Fibroblast of the aortic adventitia (primary cell): ENCODE measurements at places on chromosomes 1 and 21.
A peak's percentile ranks its signal among the peaks of the same experiment; 100 is the strongest.

GRCh38 chr1:150168960-150169601 is 19.4 kb downstream of the PLEKHO1 start:
- DNase-seq: peak; percentile 70

GRCh38 chr1:17721444-17721843 is 33.7 kb upstream of the ACTL8 start:
- DNase-seq: no peak

DNA sequence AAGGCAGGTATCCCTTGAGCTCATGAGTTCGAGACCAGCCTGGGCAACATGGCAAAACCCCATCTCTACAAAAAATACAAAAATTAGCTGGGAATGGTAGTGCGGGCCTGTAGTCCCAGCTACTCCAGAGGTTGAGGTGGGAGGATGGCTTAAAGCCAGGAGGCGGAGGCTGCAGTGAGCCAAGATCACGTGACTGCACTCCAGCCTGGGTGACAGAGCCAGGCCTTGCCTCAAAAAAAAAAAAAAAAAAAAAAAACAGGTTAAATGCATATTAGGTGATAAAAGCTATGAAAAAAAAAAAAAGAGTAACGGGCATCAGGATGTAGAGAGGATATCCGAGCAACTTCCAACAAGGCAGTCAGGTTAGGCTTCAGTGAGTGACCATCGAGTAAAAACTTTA is 2.8 kb upstream of the SRRM1 start:
- no peak for DNase-seq

DNA sequence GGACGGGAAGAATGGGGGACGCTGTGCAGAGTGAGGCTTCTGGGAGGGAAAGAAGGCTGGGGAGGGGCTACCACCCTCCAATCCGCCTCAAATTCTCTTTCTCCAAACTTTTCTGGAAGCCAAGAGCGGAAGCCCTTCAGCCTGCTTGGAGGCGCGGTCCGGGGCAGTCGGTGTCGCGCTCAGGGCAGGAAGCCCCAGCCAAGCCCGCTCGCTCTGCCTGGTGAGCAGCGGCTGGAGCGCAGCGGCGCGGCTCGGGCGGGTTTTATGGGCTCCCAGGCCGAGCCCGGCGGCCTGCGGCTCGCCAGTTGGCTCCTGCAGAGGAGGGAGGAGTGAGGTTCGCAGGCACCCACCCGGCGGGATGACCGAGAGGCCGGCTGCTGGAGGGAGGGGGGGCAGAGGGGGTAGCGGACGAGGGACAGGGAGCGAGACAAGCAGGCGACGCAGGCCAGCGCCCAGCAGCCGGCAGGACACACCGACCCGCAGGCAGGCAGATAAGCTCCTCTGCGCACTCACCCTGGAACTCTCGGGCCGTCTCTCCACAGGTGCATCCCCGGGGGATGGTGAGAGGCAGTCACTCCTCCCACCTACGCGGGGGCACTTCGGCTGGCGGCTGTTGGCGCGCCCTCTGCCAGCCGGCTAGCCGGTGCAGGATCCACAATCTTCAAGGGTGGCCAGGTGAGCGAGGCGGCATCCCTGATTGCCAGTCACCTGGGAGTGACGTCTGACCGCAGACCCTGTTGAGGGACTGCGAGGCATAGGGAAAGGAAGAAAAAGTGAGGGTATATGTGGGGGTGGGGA is at the start of gene AVPR1B:
Gene AVPR1B (minus strand): TSS at position 238 of the 798 bp plus-strand sequence. CDS start 498 bp downstream, outside the sequence.
- DNase-seq: peak; percentile 32

DNA sequence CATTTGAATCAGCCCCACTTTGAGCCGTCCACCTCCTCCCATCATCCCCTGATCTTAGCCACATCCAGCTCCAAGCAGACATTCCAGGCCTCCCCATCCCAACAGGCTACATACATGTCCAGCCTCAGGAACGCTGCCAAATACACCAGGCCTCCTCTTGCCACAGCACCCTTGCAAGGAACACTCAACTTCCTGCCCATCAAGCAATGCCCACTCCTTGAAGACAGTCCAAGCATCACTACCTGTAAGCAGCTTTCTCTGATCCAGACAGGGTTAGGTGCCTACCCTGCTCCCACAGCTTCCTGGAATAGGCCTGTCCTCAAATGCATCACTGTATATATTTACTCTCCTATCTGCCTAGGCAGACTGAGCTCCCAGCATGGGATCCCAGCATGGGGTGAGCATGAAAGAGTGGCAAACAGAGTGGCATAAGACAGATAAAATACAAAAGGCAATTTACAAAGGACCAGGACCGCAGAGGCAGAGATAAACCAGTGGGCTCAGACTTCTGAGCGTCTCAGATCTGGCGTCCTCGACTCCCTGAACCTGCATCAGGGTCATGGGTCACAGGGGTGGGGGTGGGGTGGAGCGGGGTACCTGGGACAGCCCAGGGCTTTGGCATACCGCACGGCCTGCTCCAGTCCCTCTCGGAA is 816 bp downstream of the HYI start:
- DNase-seq: peak; percentile 77

DNA sequence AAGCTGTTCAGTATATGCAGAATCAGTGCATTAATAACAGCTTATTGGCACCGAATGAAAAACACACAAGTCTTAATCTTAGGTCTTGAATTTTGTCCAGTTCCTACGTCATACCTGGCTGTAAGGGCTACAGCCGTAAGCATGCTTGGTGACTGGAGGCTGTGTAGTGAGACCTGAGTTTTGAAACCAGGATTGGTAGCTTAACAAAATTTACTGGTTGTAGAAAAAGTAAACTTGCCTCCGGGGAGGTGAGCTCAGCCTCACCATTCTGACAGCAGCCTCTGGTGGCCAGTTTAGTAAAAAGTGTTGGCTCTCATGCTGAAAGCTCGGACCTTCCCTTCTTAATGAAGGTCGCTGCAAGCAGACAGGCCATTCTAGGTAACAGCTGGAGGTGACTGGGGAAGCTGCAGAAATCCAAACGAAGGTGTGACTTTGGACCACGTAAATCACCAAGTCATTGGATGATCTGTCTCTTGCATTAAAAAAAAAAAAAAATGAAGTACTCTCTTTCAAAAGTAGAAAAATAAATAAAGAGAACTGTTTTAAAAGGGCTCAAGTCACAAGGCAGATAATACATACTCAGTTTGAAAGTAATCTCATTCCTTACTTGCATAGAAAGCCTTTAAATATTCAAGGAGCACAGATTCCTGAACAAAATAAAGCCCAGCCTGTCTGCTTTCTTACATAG is 48.9 kb downstream of the HLCS start:
- DNase-seq: peak; percentile 72
